ENCODE measurements at places on chromosomes 13 and 19. TPM values are rescaled to one million over a fixed set of nuclear protein-coding genes. Genes with fewer than 3 reads are reported as not detected.

DNA sequence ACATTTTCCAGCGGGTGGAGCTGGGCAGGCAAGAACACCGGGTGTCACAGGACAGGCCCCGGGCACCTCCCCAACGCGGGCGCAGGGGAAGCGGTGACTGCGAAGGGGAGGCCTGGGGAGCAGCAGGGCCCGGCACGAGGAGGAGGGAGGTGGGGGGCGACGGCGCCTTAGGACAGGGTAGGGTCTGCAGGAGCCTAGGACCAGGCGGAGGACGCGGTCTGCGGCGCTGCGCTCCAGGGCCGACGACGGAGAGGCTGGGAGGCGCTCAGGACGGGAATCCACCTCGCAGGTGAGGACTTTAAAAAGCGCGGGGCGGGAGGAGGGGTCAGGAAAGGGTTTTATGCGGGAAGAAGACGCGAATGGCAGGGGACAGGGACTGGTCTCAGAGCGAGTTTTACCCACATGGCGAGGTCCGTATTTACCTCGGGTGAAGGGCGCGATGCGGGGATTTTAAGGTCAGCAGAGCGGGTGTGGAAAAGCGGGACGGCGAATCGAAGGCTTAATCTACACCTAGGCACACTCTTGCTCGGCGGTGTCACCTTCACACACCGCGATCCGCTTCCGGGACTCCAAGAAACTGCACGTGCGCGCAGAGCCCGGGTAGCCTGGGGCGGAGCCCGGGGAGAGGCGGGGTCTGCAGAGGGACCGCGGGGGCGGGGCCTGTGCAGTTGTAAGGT, 13.5 kb downstream of the ERVV-2 start:
- no peak for DNase-seq

GRCh38 chr13:93001866-93002461, 224.6 kb upstream of the GPC6 start:
- DNase-seq: no peak

- peak; percentile 50 for DNase-seq
These were observed 2.0 kb downstream of the PTH2 start for GRCh38 chr19:49421039-49421877.

DNA sequence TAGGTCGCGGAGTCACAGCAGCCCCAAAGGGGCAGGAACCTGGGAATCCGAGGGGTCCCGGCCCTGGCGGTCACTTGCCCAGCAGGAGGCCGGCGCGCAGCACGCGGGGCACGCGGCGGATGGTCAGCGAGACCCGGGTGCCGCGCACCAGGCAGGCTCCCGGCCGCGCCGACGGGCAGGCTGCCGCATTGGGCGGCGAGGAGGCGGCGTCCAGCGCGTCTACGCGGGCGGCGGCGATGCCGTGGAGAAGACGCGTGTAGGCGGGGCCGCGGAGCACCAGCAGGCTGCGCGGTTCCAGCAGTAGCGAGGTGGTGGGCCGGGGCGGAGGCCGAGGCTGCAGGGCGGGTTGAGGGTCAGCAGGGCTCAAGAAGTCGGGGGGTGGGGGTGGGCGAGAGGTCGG, 607 bp upstream of the SYNE4 start:
- peak; percentile 64 for DNase-seq

DNA sequence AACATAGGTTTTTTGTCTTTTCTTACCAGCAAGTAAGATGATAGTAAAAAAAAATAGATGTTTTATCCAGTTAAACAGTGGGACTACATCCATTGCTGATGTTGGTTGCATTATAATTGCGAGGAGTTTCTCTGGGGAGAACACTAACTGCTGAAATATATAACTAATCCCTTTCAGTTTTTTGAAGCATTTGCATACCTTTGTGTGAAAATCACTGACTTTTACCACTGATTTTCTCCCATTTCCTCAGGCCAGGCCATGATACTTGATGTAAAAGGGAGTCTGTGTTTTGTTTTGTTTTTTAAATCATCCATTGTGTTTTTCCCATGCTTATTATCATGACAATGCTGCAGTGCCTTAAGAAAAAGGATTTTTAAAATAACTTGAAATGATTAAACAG, 699.5 kb downstream of the PCDH9 start:
- no peak for DNase-seq

DNA sequence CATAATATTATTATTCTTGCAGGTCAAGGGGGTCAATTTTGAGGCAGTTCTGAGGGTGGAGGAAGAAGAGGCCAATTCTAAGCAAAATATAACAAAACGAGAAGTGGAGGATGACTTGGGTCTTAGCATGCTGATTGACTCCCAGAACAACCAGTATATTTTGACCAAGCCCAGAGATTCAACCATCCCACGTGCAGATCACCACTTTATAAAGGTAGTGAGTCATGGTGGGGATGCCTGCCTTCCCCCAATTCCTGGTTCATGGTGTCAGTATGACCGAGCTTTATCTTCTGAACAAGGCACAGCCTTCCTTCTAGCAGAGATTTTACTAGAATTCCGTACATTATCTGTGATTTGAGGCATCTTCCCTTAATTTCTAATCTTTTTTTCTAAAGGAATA, 9.4 kb upstream of the DCUN1D2 start:
- no peak for DNase-seq

DNA sequence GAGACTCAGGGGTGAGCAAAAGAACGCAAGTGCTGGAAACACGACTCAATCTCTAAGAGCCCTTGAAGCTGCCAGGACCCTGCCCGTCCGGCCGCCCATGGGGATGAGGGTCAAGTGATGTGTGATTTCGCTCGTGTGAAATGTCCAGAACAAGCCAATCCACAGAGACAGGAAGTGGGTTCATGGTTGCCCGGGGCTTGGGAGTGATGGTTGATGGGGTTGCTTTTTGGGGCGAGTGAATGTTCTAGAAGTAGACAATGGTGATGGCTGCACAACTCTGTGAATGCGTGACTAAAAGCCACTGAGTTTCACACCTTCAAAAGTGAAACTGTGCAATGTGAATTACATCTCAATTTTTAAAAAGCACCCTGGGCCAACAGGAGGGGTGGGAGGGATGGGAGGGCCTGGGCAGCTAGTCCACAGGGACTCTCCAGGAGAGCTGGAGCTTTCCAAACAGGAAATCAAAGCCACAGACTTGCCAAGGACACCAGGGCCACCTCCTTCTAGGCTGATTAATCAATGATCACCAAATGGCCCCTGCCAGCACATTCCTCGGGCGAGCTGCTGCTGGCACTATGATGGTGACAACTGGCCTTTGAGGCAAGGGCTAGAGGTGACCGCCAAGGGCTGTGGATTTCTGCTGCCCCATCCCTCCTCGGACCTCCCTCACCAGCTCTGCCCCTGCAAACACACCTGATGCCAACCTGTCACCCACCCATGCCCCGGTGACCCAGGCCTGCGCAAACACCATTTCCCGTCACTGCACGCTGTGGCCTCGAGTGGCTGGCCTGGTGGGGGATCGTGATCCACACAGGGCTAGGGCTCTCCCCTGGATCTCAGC, 14.0 kb downstream of the DPP9 start:
- DNase-seq: no peak

DNA sequence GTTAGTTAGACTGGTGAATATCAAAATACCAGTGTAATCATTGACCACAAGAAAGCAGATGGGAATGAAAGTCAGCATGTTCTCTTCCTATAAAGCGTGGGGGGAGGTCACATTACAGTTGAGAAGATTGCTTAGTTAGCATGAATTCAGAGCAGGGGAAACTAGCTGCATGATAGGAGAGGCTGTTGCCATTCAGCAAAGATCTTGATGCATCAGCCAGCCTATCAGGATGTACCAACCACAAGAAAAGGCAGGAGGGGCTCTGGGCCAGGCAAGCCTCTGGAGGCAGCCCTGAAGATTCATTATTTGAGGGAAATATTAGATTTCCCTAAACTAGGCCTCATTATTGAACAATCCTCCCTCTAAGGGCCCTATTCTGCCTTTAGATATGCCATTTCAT, 5.0 kb upstream of the MTMR6 start:
- no peak for DNase-seq

- no peak for DNase-seq
These were observed 5.1 kb upstream of the TSHZ3 start for GRCh38 chr19:31354316-31354715.

DNA sequence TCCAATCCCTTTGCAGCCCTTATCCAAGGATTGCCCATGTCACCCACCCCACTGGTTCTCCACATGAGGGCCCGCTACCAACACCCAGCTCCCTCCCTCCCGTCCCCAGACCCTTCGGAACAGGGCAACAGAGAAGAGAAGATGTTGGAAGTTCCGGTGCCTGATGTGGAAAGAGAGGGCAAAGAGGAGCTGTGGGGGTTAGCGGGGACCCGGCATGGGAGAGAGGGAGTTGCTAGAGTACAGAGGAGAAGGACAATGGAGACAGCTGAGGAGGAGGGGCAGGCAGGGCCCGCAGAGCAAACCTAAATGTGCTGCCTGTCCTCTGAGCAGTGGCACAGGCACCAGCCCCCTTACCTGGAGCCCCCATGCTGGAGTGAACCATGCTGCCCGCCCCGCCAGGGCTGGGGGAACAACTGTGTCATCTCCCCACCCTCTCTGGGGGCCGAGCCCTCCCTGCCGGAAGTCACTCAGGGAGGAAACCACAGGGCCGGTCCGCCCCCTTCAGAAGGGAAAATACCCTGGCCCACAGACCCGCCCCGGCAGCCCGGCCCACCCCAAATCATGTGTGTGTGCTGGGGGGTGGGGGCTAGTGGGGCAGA, at the start of gene POU2F2:
POU2F2 (minus strand) TSS at position 417 of the 599 bp plus-strand sequence; CDS start at position 382, 35 bp downstream.
- no peak for DNase-seq

- no peak for DNase-seq
These were observed 12.7 kb downstream of the EHD2 start for GRCh38 chr19:47725759-47726401.

GRCh38 chr19:46862974-46863632, 2.3 kb downstream of the ARHGAP35 start:
- no peak for DNase-seq

DNA sequence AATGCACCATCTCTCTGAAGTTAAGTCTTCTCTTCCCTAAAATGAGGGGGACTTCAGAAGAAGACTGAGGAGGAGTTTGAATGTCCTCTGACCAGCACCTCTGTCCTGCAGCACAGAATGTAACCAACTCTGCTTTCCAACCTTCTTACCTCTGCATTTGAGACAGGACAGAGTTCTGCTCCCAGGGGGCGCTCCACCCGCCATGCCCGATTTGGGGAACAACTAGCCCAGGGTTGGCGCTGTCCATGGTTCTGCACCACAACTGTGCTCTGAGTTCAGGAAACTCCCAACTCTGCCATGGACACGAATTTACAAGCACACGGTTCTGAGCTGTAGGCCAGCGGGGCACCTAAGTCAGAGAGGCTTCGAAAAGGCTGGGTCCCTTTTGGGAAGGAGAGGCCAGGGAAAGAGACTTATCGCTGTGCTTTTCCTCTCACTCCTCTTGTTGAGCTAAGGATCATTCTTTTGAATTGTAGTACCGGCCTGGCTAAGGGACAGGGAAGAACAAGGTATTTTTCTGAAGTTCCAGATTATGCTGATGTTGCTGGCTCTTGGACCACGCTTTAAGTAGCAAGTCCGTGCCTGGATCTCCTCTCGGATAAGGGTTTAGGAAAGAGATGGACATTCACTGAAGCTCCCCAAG, 22.2 kb downstream of the SIGLEC5 start:
- DNase-seq: peak; percentile 60

DNA sequence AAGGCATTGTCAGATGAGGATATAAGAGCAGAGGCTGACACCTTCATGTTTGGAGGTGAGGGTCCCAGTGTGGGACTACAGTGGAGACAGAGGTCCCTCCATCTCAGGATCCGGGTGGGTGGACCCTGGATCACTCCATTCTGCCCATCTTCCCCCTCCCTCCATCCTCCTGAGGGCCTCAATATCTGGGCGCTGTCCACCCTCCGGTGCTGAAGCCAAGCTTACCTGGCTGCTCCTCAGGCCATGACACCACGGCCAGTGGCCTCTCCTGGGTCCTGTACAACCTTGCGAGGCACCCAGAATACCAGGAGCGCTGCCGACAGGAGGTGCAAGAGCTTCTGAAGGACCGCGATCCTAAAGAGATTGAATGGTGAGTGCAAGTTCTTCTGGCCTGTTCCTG, 11.9 kb downstream of the CYP4F12 start:
- no peak for DNase-seq

DNA sequence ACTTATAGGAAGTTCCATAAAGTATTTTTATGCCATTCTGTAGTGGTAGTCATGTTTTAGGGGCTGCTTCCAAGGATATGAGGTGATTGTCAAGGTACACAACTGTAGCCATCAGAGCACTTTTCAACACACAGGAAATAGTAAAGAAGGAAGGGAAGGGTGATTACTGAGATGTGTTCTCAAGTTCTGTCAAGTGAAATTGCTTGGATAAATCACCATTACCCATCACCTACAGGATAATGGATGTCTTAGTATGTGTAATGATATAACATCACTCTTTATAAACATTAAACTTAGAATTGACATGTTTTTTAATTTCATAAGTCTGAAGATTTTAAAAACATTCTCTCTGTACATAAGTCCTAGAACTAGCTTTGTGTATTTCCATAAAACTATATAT, 487.9 kb downstream of the DCT start:
- DNase-seq: no peak

- DNase-seq: no peak
These were observed 12.5 kb upstream of the MYCBP2 start for GRCh38 chr13:77339408-77339807.

DNA sequence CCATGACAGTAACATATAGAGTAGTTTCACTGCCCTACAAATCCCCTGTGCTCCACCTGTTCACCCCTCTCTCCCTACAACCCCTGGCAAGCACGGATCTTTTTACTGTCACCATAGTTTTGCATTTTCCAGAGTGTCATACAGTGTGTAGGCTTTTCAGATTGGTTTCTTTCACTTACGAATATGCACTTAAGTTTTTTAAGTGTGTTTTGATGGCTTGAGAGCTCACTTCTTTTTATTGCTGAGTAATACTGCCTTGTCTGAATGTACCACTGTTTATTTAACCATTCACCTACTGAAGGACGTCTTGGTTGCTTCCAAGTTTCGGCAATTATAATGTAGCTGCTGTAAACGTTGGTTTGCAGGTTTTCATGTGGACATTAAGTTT, 175.1 kb downstream of the ITGBL1 start:
- DNase-seq: peak; percentile 36

GRCh38 chr13:94217370-94217769, 262.1 kb downstream of the DCT start:
- no peak for DNase-seq

GRCh38 chr19:4305257-4305612, 837 bp downstream of the FSD1 start:
- DNase-seq: no peak

DNA sequence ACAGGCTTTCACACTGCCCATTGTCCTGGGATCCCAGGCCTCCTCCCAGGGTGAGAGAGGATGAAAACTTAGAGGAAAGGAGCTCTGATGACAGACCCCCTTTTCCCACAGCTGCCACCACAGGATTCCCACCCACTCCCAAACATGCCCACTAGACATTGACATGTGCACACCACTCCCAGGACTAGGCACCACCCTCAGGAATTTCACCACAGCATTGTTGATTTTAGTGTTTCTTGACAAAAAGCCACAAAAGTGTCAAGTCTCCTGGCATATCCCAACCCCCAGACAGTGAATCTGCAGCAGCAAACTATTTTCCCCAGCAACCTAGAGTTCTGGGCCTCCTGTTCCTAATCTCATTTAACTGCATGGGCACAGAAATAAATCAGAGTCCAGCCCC, 10.1 kb downstream of the ZNF714 start:
- no peak for DNase-seq

FFAR2 gene
- not detected for polyA plus RNA-seq

KBTBD7 gene
- 2.1 TPM for polyA plus RNA-seq

TUBA3C gene
- polyA plus RNA-seq: not detected

CILP2 gene
- polyA plus RNA-seq: 0.01 TPM

ZNF575 gene
- 0.80 TPM for polyA plus RNA-seq

METTL21C gene
- polyA plus RNA-seq: not detected

FPR1 gene
- not detected for polyA plus RNA-seq

KCNJ14 gene
- 0.32 TPM for polyA plus RNA-seq

C19orf18 gene
- 0.08 TPM for polyA plus RNA-seq

ZNF610 gene
- 1.3 TPM for polyA plus RNA-seq

CYP2A7 gene
- polyA plus RNA-seq: not detected

LHB gene
- 1.4 TPM for polyA plus RNA-seq

CGB3 gene
- polyA plus RNA-seq: not detected

Measured in endothelial cell of umbilical vein (primary cell).